ENCODE measurements at places on chromosomes 2 and 18.

GRCh38 chr2:232913903-232914302 is 43.8 kb downstream of the SNORC start:
- DNase-seq = no peak
- no peaks in the 10 kb centered on the region for H3K27me3 ChIP-seq
- H3K27ac ChIP-seq = no peak overlapping the region
- no peak overlapping the region for H3K4me3 ChIP-seq
- H3K36me3 ChIP-seq = no peaks in the 10 kb centered on the region
- H3K4me1 ChIP-seq = no peaks in the 10 kb centered on the region

DNA sequence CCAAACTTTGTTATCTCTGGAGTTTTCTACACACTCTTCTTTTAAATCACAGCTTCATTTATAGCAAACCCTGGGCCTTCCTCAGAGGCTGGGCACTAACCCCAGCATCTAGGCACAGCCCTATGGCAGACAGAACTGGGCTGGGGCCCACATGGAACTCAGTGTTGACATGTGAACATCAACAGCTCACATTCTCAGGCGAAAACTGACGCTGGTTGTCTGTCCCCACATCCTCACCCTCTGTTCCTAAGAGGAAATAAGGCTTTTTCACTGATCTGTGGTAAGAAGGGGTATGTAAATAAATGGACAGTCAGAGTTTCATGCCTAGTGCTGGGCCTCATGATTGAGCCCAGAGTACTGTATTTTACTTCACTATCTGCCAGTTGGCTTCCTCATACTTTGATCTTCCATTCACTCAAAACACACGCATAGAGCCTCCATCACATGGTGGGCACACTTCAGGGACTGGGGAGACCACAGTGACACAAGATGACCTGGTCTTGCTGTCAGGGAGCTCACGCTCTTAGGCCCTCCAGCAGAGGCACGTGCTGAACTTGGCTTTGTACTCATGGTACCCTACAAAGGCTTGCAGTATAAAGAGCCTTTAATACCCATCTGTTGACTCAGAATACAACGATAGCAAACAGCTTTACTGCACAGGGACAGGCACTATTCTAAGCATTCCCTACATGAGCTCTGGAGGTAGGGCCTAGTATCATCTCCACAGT is 43.0 kb downstream of the EFEMP1 start:
- no peak overlapping the region for H3K27ac ChIP-seq
- no peaks in the 10 kb centered on the region for H3K36me3 ChIP-seq
- no peaks in the 10 kb centered on the region for H3K27me3 ChIP-seq
- no peak overlapping the region for H3K4me3 ChIP-seq
- H3K4me1 ChIP-seq = peaks cover 4% of the 10 kb centered on the region

GRCh38 chr2:46978723-46979122 is 63.1 kb upstream of the MCFD2 start:
- H3K27me3 ChIP-seq = no peaks in the 10 kb centered on the region
- H3K27ac ChIP-seq = no peak overlapping the region
- peaks cover 24% of the 10 kb centered on the region for H3K4me1 ChIP-seq
- no peaks in the 10 kb centered on the region for H3K36me3 ChIP-seq

DNA sequence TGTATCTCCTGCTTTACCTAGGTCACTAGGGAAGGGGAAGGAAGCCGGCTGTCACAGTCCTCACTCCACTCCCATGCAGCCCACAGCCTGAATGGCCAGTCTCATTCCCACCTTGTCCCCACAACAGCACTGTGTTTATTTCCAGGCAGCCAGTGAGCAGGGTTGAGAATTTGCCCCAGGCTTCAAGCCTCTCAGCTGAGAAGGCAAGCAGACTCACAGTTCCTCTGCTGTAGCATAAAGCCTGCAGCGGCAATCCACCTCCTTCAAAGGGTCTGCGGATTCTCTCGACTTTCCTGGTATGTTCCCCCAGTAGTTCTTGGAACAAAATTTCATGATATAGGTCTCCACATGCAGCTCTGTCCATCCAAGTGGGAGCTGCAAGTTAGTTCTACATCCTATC is 262.9 kb upstream of the GULP1 start:
- DNase-seq = no peak
- no peaks in the 10 kb centered on the region for H3K27me3 ChIP-seq
- no peak overlapping the region for H3K4me3 ChIP-seq
- no peaks in the 10 kb centered on the region for H3K36me3 ChIP-seq
- H3K27ac ChIP-seq = no peak overlapping the region

DNA sequence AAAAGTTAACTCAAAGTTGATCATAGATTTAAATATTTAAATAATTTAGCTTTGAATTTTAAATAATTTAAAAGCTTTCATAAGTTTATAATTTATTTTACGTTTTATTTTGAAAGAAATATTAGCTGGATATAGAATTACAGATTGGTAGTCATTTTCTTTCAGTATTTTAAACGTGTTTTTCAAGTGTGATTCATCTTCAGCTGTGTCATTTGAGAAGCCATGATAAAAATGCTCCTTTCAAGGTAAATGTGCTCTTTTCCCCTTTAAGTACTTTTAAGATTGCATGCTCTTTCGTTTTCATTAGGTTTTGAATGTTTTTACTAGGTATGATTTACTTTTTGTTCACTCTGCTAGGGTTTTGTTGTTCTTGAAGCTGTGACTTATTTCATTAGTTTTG is 116.8 kb upstream of the FIGN start:
- no peaks in the 10 kb centered on the region for H3K4me1 ChIP-seq
- H3K27me3 ChIP-seq = no peaks in the 10 kb centered on the region
- no peak for DNase-seq
- H3K27ac ChIP-seq = no peak overlapping the region
- no peak overlapping the region for H3K4me3 ChIP-seq
